Stimulated activated CD4-positive, alpha-beta T cell treated with anti-CD3 and anti-CD28 coated beads, TNF-alpha, amount 100 ng/mL, for 24 hours (primary cell): ENCODE measurements at places on chromosomes 2 and 18.

DNA sequence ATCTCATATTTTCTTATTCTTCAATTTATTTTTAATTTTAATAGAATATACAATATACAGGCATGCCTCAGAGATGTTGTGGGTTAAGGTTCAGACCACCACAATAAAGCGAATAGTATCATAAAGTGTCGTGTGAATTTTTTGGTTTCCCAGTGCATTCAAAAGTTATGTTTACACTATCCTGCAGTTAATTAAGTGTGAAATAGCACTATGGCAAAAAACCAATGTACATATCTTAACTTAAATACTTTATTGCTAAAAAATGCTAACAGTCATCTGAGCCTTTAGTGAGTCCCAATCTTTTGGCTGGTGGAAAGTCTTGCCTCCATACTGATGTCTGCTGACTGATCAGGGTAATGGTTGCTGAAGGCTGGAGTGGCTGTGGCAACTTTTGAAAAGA is 637.6 kb downstream of the TDRD15 start:
- DNase-seq: no peak

- DNase-seq: no peak
Observed at GRCh38 chr2:192119536-192119935, 75.2 kb downstream of the TMEFF2 start.

DNA sequence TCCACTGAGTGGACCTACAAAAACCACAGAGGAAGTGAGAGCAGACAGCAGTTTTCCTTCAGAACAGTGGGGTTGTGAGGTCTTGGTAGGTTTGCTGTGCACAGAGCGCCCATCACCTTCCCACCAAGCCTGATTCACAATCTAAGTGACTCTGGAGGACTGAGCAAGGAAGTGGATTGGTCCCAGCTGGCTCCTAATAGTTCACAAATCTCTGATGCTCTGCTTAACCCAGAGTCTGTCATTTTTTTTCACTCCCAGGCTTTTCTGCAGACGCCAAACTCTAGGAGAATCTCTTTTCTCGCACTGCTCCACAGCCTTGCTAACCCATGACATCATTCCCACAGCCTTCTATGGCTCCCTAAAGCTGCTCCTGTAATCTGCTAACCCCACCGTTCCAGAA is 280.4 kb downstream of the C1D start:
- no peak for DNase-seq

DNA sequence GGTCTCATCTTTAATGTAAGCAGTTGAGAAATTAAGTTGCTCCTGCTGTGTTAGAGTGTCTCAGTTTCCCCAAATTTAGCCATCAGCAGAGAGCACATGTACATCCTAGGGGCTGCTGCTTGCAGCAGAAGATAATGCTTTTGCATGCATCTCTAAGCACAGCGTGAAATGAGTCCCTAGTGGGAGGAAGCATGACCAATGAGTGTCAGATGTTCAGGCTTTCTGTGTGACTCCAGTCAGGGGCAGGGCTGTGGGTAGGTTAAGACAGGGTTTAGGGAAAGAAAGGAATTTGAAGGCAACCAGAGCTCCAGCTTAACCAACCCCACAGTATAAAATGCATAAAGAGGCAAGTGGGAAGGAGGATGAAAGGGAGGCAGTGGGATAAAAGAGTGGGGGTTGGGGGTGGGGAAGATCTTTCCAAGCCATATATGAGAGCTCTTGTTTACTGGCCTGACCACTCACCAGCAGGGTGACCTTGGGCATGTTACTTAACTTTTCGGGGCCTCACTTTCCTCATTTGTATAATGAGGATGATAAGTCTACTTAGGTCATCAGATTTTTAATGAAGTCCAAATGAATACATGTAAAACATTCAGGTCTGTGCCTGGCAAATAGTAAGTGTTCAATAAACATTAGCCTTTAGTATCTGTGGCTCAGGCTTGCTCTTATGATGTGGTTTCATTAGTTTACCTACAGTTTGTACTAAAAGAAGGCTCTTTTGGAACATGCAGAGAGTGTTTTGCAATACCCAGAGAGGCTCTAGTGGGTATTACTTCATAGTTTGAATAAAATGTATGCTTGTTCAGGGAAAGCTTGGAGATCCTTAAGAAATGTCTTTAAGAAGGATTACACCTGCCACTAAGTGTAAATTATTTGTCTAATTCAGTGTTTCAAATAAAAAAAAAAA is 42.7 kb upstream of the PELI1 start:
- no peak for DNase-seq

GRCh38 chr2:119160361-119160990 is 1.9 kb upstream of the C1QL2 start:
- DNase-seq: no peak

- DNase-seq: peak; percentile 14
Observed at GRCh38 chr2:204967199-204967960, 422.1 kb downstream of the PARD3B start.

GRCh38 chr18:58407649-58408407 is 221.1 kb downstream of the ALPK2 start:
- no peak for DNase-seq

- no peak for DNase-seq
Observed at GRCh38 chr18:56248610-56249235, 389.7 kb downstream of the TXNL1 start.

DNA sequence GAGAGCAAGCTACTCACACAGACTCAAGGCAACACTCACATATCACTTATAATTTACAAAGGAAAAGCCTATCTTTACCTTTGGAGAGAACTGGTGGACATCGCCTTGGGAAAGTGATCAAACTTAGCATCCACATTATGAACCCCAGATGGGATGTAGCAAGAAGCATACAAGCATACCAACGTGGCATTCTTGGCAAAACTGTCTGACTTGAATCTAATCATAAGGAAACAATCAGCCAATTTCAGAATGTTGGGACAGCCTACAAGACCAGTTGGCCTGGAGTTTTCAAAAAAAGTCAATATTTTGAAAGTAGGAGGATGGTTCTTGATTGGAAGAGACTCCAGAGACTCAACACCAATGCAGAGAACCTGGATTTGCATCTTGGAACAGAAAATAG is 79.1 kb upstream of the PMAIP1 start:
- no peak for DNase-seq

- no peak for DNase-seq
Observed at GRCh38 chr2:152826581-152827279, 108.3 kb downstream of the ARL6IP6 start.

GRCh38 chr2:47250586-47251403 is 95.7 kb upstream of the STPG4 start:
- no peak for DNase-seq

DNA sequence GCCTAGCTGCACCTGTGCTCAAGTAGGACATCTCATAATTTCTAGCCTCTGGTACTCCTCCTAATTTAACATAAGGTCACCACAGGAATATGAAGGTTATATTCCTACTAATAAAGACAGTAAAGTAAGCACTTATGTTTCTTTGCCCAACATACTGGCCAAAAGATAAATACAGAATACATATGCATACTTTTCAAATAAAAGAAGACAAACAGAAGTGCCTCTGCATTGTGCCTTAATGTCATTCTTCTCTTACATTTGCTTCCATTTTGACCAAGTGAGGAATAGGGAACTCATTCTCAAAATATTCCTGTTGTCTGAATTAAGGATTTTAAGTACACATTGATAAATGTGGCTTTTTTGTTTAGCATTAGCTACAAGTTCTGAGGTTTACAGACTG is 5.6 kb downstream of the BCL11A start:
- no peak for DNase-seq

DNA sequence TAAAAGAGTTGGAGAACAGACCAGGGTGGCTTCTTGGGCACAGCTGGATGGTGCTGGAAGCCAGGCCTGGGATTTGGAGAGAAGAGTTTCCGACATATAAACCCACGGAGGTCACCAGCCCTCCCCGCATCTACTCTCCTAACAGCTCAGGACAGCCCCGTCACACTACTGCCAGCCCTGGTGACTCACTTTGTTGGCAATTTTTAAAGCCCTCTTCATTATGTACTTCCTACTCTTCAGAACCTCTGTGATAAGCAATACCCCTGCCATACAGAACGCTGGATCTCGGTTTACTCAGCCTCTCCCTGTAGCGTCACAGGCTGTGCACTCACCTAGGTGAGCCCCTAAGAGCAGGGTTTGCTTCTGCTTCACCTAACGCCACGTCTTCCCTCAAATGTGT is 48.1 kb downstream of the ID2 start:
- no peak for DNase-seq

DNA sequence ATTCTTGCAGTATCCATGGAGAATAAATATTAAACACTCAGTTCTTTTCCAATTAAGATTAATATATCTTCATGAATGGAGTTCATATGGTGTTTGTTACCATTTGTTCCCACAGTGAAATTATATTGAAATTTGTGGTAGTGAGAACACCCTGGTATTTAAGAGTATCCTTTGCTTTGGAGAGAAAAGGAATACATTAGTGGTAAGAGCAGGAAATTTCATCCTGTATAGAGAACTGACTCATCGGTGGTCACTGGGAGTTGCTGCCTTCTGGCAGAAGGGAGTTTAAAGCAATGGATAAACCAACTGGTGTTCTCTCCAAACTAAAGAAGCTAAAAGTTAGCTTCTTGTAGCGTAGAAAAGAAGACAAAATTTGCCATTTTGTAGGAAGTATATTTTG is 107.3 kb downstream of the MYO1B start:
- no peak for DNase-seq

- DNase-seq: no peak
Observed at GRCh38 chr2:142926445-142926844, 49.0 kb downstream of the KYNU start.

DNA sequence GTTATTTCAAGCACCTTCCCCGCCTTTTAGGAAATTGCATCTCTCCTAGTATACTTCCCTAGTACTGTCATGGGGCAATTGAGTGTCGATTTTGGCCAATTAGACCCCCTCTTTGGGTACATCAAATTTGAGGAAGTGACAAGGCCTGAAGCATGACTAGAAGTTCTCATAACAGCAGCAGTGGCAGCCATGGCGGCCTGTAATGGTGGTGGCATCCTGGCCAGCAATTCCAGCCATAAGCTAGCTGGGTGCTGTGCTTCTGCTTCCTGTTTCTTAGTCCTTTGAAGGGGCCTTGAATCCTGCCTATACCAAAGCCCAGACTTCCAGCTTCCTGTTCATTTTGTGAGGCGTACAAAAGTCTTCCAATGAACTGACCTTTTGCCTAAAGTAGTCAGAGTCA is 523.1 kb downstream of the PLCL1 start:
- no peak for DNase-seq

- no peak for DNase-seq
Observed at GRCh38 chr2:179017773-179018357, 32.1 kb downstream of the CCDC141 start.

- no peak for DNase-seq
Observed at GRCh38 chr18:55173291-55173690, 214.0 kb upstream of the CCDC68 start.

DNA sequence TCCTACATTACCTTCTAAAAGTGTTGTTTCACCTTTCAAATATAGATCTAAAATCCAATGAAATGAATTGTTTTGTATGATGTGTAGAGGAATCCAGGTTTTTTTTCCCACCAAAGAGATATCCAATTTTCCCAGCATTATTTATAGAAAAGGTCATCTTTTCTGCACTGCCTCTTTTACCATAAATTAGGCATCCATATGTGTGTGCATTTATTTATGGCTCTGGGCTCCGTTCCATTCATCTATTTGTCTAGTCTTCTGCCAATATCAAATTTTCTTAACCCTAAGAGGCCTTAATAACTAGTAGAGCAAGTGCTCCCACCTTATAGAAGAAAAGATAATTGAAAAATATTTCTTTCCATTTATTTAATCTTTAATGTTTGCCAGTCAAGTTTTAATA is 88.3 kb downstream of the ATAD2B start:
- no peak for DNase-seq
